ENCODE measurements at places on chromosomes 7 and 10.

- DNase-seq, result no peak
These were observed 237.5 kb downstream of the DNAJB6 start for GRCh38 chr7:157574120-157574825.

- DNase-seq, result no peak
These were observed 189.6 kb downstream of the CTTNBP2 start for GRCh38 chr7:117683430-117684175.

GRCh38 chr7:101185258-101185839, 5.3 kb upstream of the NAT16 start:
- DNase-seq, result no peak

- DNase-seq, result no peak
These were observed 1.1 kb downstream of the WDFY4 start for GRCh38 chr10:48685731-48686130.

- no peak for DNase-seq
These were observed 62.2 kb downstream of the CNOT4 start for GRCh38 chr7:135447748-135448147.

DNA sequence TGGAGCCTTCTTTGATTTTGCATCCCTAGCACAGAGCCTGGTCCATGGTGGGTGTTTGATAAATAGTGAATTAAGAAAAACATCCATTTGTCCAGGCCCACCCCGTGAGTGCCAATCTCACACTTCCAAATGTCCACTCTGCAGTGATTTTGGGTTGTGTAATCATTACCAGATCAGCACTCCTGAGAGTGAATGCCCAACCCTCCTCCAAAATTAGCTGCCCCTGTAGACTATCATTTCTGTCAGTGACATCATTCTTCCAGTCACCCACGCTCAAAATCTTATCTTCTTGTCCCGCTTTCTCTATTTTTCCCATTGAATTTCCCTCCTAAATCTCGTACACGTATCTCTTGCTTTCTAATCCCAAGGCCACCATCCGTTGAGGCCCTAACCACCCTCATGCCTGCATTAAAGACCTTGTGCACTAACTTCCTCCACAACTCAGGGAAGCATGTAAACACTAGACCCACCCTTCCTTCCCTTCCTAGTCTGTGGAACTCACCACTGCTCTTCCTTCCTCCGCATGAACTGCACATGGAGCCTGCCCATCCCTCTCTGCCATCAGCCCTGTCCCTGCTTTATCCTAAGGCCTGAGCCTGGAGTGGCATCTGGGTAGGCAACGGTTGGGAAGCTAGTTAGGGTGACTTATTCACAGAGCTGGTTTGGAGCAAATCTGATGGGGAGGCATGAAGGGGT, 32.8 kb downstream of the PIK3AP1 start:
- DNase-seq, result no peak

DNA sequence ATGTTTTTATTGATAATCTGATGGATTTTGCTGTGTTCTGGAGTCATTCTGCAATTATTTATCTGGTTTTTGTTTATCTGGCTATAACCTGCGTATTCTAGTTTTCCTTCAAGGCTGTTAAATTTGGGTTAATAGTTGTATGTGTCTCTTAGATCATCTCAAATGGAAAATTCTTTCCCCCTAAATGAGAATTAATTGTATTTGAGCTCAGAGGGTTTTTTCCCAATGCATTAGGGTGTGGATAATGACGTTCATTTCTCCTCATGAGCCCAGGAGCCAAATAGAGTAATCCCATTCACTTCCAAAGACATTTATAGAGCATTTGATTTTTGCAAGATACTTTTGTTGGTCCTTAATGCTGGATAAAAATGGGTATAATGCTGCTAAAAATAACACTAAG, 564.6 kb downstream of the GALNT17 start:
- no peak for DNase-seq

DNA sequence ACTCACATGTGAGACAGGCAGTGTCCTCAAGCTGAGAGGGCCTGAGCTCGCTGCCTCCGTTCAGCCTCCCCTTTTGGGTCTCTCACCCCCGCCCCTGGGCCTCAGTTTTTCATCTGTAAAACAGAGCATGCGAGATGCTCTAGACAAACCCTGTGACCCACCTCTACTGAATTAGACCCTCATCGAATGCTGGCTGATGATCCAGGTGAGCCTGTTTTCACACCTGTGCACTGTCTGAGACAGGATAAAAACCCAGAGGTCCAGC, 102.1 kb downstream of the PDGFA start:
- no peak for DNase-seq

- DNase-seq, result no peak
These were observed 548.0 kb downstream of the CCSER2 start for GRCh38 chr10:84876116-84876999.

DNA sequence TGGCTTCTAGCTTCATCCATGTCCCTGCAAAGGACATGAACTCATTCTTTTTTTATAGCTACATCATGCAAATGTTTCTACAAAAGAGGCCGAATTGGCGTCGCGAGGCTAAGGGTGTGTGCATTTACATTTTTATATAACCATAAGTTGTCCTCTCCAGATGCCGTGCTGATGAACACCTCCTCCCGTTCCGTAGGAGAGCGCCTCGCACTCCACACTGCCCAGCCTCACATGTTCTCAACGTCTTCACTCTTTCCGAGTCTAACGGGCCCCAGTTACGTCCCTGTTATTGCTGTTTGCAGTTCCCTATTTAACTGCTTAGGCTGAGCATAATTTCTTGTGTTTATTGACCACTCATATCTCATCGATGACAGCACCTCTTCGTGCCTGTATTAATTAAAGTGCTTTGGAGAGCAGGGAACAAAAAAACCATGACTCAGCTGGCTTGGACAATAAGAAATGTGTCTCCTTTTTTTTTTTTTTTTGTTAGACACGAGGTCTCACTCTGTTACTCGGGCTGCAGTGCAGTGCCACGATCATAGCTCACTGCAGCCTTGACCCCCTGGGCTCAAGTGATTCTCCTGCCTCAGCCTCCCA, 113.5 kb upstream of the SDK1 start:
- DNase-seq, result no peak

- no peak for DNase-seq
These were observed 8.6 kb downstream of the CHST12 start for GRCh38 chr7:2411815-2412586.

- DNase-seq, result no peak
These were observed 1.2 kb downstream of the PRSS1 start for GRCh38 chr7:142750321-142750938.
